Posterior cingulate gyrus (tissue), 11 donors: ENCODE measurements at places on chromosomes 11 and 22.

- no peak for DNase-seq
Measured at GRCh38 chr11:110837603-110838002, 125.4 kb upstream of the ARHGAP20 start.

DNA sequence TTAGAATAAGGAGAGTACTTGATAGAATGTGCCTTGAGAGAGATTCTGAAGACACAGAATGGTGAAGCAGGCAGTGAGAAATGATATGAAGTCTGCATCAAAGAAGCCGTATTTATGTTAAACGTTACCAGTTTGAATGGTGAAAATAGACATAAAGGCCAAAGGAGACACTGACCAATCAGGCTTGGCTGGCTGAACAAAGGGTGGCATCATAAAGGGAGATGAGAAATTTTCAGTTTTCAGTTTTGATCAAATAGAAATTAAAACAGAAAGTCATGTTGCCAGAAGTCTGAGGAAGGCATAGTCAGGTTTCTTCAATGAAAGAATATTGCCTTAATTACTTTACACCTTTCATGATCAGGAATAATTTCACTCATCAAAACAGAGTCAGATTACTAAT is 6.6 kb downstream of the OR51F1 start:
- DNase-seq = no peak

- DNase-seq = no peak
Measured at GRCh38 chr11:116696381-116696941, 76.3 kb downstream of the BUD13 start.

DNA sequence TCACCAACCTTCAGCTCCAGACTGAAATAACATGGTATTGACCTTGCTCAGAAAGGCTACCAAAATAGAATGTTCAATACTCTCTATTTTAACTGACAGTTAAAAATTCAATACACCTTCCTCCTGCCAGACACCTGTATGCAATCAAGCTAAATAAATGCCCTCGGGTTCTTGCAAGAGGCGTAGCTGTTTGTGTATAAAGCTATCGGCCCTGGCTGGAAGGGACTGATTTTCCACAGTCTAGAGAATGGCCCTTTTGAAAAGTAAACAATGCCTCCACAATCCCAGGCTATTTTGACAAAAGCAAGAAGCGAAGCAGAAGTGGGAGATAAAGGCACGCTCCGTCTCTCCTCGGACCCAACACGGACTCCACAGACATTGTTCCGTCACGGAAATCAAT is 791.2 kb downstream of the BRD1 start:
- DNase-seq = no peak

GRCh38 chr11:16999116-16999515 is 15.1 kb downstream of the PLEKHA7 start:
- DNase-seq = no peak

DNA sequence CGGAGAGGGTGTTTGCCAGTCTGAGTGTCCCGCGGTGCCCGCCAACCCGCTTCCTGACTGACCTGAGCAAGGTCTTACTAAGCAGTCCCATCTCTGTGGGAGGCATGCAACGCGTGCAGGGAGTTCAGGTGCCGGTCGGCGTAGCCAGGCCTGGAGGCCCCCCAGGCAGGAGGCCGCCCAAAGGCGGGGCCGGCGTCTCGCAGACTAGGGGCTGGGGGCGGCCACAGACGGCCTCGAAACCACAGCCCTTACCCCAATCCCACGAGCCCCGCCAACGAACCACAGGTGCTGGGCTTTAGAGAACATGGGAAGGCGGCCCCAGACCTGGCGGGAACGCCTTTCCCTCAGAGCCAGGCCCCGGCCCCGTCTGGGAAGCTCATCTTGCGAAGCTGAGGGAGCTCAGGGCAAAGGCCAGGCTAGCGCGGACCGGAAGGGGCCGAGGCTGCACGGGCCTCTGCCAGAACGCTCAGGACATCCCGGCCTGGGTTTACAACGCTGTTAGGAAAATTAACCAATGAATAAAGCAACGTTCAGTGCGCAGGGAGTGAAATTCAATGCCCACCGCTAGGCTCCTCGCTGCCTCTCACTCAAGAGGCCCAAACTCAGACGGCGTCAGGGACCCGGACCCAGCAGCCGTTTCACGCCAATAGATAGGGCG is 2.1 kb upstream of the MTFP1 start:
- DNase-seq = no peak

DNA sequence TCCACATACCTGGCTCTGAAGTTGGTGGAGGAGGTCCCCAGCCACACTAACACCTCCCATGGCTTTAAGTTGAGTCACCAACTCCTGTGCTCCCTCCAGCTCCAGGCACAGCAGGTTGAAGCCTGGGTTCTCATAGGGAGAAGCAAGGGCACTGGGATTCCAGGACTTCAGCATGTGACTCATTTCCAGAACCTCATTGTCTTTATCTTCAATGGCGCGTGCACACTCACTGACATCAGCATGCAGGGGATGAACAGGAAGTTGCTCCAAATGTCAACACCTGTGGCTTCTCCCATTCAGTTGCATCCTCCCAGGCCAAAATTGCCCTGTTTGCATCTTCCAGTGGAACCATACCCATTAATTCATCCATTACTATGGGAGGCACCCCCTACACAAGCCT is 5.8 kb upstream of the UBQLNL start:
- DNase-seq = no peak

GRCh38 chr11:114129699-114130098 is 70.2 kb downstream of the ZBTB16 start:
- no peak for DNase-seq
